ENCODE measurements at places on chromosomes 16 and 17.

DNA sequence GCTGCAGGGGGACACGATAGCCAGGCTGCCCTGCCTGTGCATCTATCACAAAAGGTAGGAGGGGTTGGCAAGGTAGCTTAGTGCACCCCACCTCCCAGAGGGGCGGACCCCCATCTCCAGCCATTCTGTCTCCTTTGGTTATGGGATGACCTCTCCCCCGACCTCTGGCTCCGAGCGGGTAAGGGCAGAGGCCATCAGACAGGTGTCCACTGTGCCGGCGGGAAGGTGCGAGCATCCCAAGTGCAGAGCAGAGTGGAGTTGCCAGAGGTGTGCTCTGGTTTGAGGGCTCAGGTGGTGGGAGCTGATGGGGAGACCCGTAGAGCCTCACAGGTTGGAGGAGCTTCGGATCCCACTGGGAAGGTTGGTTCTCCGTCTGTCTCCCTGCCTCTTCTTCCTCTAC lies 11.7 kb downstream of the LDHD start:
- DNase-seq = no peak

GRCh38 chr16:30910427-30911029 lies 12.8 kb upstream of the FBXL19 start:
- no peak for DNase-seq

DNA sequence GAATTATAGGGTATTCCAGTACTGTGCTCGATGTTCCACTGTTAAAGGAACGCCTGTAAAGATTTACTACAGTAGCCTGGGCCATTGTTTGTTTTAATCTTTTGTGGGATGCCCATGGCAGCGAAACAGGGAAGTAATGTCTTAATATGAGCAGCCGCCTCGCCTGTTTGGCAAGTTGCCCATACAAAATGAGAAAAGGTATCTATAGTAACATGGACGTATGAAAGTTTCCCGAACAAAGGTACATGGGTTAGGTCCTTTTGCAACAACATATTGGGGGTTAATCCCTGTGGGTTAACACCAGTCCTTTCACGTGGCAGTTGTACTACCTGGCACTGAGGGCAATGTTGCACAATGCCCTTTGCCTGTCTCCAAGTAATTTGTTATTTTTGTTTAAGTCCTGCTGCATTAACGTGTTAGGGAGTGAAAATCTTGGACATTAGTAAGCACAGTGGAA lies 21.1 kb upstream of the TMC5 start:
- DNase-seq = no peak

DNA sequence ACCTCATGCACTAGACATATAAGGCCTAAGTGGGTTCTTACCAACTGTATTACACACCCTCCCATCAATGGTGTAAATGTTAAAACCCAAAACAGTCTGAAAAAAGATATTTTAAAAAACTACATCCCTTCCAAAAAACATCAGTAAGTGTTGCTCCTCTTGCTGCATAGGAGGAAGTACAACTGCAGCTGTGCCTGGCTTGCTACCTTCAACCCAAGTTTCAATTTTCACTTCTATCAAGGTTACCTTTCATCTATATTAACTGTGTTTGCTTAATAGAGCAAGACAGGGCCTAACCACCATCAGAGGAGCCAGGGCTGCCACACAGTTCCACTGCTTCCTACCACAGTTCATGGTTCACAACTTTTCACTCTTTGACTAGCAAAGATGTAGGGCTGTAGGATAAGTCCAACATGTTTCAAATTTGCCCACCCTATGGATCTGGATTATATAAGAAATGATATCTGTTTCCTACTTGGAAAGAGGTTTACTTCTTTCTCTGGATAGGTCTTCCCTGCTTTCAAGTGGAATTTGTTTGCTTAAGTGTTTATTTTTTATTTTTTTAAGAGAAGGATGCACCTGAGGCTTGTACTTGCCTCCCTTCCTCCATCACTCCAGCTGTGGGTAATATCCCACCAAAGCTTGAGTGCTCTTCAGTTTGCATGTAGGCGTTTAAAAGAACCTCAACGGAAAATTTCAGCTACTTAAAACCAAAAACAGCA lies 56.7 kb downstream of the GRB7 start:
- DNase-seq = no peak

DNA sequence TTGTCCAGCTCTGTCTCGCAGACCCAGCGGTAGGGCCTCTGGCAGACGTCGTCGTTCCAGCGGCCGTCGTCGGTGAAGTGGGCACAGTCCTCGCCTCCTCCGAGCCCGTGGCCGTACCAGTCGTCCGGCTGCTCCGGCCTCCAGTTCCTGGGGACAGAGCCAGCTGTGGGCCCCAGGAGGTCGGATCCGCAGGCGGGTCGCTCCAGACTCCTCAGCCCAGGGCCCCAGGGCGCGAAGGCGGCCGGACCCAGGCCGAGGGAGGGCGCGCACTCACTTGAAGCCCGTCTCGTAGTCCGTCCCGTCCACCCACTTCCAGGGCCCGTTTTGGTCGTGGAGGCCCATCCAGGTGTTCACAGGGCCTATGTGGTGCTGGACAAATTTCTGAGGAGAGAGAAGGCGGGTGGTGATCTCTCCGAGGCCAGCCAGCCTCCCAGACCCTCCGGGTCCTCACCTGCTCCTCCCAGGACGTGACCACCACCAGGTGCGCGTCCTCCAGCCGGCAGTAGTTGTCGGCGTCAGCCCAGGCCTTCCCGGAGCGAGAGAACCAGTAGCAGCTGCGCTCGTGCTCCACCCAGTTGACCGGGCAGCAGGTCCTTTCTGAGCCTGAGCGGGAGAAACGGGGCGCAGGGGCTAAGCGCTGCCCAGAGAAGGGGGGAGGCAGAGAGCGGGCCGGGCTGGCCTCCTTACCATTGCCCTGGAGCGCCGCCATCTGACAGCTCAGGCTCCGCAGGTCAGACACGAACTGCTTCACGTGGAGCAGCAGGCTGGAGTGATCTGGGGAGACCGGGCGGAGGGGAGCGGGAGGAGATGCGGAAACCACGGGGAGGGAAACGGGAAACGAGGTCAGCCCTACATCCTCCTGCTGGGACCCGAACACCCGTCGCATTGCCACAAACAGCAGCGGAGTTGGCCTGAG lies 5.2 kb downstream of the ASGR1 start:
- peak; percentile 22 for DNase-seq

DNA sequence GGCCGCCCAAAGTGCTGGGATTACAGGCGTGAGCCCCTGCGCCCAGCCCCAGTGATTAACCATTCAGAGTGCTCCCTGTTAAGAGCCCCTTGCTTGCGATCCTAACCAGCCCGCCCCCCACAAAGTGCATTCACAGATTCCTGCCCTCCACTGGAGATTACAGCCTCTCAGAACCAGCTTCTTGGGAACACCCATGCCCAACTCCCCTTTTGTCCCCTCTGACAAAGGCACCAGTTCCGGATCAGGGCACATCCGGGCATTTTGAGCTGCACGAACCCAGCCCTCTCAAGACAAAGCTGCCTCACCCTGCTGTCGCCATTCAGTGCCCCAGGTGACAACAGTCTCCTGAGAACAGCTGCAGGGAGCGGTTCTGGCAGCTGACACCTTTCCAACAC lies 848 bp upstream of the KRT19 start:
- DNase-seq = no peak

GRCh38 chr17:1949754-1950153 lies 75.4 kb downstream of the RTN4RL1 start:
- no peak for DNase-seq

DNA sequence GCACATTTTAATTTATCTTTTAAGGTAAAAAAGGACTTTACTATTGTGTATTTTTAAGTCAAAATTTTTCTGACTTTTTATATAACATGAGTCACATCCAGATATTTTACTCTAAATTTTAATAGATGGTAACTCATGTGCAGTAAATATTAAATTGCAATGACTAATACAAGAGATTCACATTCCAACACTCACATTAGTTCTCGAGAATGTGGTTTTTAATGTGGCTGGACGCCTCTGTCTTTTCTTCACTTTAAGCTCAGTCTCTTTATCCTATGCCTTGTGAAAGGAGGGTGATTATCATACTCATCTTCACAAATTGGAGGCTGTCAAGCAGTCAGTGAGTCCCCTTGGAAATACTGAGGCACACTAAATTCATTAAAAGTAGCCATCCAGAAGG lies 315.6 kb downstream of the HS3ST3B1 start:
- DNase-seq = peak; percentile 84

DNA sequence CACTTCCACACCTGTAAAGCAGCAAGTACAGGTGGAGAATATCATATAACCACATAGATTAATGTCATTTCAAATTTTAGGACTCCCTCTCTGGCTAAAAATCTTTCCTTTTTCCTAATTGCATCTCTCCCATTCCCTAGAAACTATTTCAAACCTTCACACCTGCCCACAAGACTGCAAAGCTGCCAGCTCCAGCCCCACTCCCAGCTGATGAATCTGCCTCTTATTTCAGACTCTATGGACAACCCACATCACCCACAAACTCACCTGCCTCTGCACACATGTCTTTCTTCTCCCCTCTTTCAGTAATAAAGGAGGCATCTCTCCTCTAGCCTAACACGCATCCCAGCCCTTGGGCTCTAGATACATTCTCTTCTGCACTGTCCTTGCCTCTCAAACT lies 315.1 kb downstream of the GRIN2A start:
- DNase-seq = no peak

DNA sequence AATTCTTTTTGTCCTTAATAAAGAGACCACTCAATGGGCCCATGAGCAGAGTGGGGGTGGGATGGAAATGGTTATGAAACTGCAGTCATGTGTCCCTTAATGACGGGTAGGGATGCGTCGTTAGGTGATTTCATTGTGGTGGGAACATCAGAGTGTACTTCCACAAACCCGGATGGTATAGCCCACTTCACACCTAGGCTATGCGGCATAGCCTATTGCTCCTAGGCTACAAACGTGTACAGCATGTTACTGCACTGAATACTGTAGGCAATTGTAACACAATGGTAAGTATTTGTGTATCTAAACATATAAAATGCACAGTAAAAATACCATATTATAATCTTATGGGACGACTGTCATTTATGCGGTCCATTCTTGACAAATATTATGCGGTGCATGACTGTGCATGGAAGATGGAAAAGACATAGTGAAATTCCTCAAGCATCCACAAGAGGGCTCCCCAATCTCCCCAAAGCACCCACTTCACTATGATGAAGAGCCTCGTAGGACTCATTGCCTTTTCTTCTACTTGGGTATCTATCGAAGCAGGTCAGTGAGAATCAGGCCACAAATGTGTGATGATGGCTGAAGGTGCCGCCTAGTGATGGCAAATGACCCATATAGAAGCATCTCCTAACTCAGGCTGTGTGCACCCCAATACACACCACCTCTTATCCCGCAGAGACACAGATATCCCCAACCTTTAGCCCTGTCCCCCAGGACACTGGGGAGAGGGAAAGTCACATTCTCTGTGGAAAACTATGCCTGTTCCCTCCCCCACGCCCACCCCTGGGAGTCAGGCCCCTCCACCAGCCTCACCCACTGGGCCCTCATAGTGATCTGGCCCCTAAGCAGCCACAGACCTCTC lies 43.5 kb downstream of the TBX21 start:
- peak; percentile 39 for DNase-seq

DNA sequence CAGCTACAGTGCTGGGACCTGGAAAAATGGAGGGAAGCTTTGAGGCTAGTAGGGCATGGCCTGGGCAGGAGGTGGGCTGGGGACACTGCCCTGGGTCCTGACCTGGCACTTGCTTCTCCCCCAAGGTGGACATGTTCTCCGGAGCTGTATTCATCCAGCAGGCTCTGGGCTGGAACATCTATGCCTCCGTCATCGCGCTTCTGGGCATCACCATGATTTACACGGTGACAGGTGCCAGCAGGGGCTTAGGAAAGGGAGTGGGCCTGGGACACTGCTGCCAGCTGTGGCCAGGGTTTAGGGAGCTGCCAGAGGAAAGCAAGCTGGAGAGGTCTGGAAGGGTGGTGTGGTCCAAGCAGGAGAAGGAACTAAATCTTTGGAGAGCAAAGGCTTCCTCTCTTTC lies 3.1 kb downstream of the SLC5A2 start:
- DNase-seq = no peak

- DNase-seq = peak; percentile 70
Measured at GRCh38 chr16:56964243-56965148, 2.7 kb downstream of the CETP start.

DNA sequence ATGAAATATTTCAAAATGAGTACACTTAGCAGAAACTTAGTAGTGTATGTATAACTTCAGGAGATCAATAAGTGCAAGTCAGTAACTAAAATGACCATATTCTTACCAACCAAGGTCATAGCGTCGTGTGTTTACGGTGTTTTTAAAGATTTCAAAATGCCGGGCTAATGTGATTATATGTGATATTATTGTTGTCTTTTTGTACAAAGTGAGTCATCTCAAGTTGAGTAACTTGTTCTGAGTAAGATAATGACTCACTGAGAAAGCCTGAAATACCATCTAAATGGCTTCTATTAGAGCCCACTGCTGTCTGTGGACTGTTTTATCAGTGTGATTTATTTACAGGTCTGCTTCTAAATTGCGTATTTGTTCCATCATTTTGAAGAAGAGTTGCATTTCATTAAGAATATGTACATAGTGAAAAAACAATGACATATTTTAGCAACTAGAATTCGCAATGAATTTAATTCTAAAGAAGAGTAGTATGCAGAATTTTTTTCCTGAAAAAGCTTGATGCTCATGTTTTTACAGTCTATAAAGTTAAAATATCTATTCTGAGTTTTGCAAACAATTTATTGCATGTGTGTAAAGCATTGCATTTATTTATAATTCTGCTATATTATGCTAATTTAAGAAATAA lies 12.7 kb downstream of the KRT12 start:
- peak; percentile 88 for DNase-seq

- DNase-seq = peak; percentile 22
Measured at GRCh38 chr16:87635541-87636049, 33.3 kb downstream of the JPH3 start.

GRCh38 chr17:75980188-75981018 lies 1.4 kb downstream of the TEN1 start:
- DNase-seq = peak; percentile 21

DNA sequence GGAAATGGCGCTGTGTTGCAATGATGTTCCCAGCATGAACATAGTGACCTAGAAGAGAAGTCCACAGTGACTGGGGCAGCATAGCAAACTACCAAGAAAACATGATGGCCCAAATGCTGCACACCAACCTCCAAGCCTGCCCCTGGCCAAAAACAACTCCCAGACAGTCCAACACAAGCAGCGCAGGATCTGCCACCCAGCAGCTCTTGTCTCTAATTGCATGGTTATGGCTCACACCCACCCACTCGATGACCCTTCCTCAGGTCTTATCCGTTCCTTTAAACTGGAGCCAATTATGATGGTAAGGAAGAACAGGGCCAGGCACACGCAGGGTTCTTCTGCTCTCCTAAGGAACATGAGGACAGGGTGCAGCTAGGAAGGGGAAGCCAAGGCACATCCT lies 2.9 kb downstream of the MRPL27 start:
- no peak for DNase-seq

GRCh38 chr16:83458612-83459011 lies 349.2 kb upstream of the HSBP1 start:
- peak; percentile 88 for DNase-seq

DNA sequence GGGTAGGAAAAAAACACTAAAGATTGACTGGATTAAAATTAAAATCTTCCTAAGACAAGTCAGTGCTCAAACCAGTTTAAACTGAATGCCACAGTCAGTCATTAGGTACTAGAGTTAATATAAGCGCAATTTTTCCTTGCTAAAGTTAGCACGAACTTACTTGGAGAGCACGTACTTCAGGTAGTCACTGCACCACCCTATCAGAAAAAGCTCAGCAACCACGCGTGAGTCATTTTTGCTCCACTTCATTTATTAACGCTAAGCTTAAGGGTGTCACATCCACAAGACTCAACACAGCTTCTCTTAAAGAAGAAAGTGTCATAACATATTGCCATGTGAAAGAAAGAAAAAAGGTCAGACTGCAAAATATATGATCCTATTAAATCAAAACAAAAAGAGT lies 53.1 kb downstream of the TEX2 start:
- DNase-seq = no peak

GRCh38 chr17:63963123-63963522 lies 9.6 kb downstream of the SCN4A start:
- DNase-seq = no peak

- DNase-seq = no peak
Measured at GRCh38 chr16:35725949-35726348, 2266.5 kb downstream of the TP53TG3F start.
